ENCODE measurements at places on chromosomes 2 and 18.

DNA sequence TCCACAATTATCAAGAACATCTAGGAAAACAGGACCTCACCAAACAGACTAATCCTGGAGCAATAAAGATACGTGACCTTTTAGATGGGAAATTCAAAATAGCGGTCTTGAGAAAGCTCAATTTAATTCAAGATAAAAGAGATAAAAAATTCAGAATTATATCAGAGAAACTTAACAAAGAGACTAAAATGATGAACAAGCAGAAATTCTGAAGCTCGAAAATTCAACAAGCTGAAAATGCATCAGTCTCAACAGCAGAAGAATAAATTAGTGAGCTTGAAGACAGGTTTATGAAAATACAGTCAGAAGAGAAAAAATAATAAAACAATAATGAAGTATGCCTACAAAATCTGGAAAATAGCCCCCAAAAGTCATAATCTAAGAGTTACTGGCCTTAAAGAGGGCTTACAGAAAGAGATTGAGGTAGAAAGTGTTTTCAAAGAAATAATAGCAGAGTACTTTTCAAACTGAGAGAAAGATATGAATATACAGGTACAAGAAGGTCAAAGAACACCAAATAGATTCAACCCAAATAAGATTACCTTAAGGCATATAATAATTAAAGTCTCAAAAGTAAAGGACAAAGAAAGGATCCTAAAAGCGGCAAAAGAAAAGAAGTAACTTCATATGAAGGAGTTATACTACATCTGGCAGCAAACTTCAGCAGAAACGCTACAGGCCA lies 13.2 kb downstream of the ORC4 start:
- DNase-seq: no peak

GRCh38 chr2:195648787-195649186 lies 8.2 kb upstream of the SLC39A10 start:
- DNase-seq: no peak

DNA sequence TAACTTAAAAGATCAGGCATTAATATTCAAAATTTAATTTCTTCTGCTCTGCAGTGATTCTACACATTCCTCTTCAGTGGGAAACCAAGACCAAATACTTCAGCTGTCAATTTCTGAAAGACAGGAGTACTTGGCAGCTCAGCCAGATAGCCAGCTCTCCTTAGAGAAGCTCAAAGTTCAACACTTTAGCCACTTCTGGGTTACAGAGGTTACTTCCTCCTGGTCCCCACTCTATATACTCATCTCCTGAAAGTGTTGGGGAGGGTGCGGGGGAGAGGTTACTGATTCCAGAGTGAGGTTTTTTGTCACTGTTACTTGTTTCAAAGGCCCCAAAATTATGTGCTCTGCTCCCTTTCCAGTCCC lies 4.1 kb downstream of the CYTIP start:
- no peak for DNase-seq

DNA sequence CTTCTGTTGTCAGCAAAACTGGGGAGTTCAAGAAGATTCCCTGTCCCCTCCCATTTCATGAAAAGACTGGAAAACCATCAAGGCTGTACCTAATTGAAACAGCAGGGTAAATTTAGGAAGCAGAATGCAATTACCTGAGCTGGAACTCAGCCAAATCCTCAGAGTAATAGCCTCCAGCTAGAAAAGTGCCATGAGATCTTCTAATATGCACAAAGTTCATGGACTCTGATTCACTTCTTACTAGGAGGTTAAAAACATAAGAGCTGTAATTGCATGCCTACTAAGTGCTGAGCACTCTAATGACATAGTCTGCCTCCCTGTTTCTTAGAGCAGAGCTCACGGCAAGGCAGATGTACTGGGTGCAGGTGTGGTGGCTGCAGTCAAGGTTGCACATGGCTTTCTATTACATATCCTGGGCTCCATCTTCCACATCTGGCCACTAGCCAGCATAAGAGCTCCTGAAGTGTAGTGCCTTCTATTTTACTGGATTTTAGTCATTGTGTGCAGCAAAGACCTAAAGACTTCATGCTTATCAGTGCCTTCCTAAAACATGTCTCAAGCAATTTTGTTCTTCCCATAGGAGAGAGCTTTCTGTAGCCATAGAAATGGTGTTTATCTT lies 341.7 kb downstream of the PTPRM start:
- no peak for DNase-seq

GRCh38 chr2:72915907-72916742 lies 1.2 kb upstream of the EMX1 start:
- DNase-seq: no peak

- DNase-seq: no peak
These were observed 212.8 kb downstream of the STK39 start for GRCh38 chr2:168034616-168035015.

DNA sequence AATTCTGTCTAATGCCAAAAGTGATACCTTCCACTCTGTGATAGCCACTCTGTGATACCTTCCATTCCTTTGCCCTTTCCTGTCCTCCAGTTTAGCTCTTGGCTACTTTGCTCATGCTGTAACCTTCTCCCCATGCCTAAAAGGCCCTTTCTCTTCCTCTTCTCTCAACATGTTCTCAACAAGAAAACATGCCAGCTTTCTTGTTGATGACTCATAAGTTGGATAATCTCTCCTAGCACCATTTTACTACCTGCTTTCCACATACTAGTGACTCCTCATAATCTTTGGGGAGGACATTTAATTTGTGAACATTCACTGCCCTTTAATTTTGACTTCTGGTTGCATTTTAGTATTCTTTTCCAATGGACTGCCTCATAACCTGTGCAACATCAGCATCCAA lies 55.9 kb upstream of the NT5C1B start:
- no peak for DNase-seq

DNA sequence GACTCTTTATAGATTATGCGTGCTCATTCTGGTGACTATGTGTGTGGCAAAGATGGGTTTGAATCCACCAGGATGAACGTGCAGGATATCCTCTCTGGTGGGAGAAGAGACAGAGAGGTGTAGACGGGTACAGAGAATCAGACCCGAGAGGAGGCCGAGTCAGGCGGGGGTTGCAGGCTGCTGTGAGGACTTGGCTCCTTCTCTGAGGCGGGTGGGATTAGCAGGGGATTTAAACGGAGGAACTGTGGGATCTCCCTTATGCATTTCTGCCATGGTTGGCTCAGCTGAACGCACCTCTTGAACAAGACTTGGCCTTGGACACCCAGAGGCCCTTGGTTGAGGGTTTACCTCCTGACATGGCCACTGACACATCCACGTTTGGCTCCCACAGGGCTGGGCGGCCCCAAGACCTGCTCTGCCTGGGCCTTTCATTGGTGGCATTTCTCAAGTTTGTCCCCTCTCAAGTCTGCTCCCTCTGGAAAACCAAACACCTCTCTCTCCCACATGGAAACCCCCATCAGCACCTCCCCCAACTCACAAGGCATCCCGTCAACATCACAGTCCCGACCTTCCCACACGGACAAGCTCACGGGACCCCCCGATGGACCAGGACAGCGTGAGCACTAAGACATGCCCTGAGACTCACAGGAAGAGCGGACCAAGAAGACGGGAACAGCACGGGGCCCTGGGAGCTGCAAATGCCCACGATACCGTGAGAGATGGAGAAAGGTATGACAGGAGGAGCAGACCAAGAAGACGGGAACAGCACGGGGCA lies 158.3 kb downstream of the RTP5 start:
- no peak for DNase-seq

- peak; percentile 94 for DNase-seq
These were observed 502.9 kb upstream of the ZEB2 start for GRCh38 chr2:145022666-145023333.

DNA sequence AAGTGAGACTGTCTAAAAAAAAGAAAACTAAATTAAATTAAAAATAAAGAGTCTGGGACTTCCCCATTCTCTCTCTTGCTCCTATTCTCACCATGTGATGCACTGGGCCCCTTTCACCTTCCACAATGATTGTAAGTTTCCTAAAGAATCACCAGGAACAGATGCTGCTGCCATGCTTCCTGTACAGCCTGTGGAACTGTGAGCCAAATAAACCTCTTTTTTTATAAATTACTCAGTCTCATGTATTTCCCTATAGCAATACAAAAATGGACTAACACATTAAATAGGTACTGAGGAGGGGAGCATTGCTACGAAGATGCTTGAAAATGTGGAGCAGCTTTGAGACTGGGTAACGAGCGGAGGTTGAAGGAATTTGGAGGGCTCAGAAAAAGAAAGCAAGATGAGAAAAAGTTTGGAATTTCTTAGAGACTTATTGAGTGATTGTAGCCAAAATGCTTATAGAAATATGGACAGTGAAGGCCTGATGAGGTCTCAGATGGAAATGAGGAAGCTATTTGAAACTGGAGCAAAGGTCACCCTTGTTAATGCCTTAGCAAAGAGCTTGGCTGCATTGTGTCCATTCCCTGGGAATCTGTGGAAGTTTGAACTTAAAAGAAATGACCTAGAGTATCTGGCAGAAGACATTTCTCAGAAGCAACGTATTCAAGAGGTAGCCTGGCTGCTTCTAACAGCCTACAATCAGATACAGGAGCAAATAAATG lies 128.7 kb downstream of the EIPR1 start:
- no peak for DNase-seq

DNA sequence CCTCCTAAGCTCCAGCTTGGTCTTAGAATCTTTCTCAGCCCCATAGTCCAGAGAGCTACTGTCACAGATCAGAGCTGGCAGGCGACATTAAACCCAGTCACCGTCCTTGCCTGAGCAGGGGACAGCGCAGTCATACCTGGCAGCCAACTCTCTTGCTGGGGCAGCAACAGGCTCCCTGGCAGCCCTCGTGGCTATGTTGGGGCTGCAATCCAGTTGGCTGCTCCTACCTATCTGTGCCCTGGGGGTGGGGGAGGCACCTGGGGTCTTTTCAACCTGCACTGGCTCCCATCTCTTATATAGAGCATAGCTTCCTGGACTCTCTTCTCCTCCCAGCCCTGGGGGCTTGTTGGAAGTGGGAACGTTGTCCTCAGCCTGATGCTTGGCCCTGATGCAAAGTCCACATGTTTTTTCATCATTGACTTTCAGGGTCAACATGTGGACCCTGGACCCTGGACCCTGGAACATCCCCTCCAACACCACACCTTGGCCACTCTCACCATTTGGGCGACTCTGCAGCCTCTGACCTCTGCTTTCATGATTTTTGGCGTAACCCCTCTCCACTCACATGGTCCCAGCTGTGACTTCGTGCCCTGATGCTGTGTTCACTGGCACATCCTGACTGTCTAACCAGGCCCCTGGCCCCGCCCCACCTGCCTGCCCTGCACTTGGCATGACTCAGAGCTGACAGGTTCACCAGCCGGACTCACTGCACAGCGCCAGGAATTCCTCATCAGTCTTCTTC lies 45.6 kb downstream of the ATOH8 start:
- DNase-seq: no peak

DNA sequence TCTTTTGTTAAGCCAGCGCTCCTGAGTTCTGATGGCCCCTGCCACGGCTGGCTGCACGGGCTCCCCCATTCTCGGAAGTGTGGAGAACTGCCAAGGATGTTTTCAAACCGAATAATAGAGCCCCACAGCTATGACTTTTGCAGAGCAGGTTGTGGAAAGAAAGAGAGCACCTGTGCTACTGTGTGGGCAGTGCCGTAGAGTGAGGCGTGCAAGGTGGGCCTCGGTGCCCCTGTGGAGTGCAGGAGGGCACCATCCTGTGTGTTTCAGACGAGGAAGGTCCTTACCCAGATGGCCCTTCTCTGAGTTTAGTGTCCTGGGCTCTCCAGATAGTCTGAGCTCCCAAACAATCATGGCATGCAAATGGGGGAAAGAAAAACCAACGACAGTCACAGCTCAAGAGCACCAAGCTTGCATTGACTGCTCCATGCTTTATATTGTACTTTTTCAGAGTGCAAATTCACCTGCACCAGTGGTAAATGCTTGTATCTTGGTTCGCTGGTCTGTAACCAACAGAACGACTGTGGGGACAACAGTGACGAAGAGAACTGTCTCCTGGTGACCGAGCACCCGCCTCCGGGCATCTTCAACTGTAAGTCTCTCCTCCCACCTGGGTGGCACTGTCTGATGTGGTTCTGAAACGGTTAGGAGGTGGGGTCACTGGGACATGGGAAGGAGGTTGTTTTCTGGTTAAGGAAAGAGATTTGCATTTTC lies 219.4 kb downstream of the LDLRAD4 start:
- DNase-seq: no peak

DNA sequence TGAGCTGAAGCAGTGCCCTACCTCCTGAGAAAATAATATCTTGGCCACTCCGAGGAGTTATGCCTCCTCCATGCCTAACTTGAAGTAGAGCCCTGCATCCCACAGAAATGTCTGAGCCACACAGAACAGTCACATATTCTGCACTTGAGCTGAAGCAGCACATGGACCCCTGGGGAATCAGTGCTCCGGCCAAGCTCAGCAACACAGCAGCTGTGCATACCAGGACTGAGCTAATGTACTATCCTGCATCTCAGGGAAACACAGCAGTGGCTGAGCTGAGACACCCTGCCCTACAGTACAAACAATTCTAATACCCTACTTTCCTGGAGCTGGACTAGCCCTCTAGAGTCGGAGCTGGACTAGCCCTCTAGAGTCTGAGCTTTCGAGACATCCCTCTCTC lies 166.9 kb downstream of the ZNF516 start:
- no peak for DNase-seq

DNA sequence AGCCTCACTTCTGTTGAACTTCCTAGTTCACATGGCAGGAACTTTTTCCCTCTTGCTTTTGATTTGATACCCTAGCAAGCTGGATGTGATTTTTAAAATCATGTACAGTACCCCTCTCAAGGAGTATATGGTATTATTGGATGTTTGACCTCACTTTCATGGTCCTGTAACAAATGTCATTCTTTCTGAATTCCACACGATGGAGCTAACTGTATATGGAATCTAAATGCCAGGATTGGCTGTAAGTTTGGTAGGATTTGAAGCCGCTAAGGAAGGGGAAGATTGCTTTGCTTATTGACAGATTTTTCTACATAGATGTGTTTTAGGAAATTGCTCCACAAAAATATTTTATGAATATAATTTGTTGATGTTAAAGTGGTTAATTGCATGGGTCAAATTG lies 18.3 kb downstream of the MAIP1 start:
- DNase-seq: no peak

DNA sequence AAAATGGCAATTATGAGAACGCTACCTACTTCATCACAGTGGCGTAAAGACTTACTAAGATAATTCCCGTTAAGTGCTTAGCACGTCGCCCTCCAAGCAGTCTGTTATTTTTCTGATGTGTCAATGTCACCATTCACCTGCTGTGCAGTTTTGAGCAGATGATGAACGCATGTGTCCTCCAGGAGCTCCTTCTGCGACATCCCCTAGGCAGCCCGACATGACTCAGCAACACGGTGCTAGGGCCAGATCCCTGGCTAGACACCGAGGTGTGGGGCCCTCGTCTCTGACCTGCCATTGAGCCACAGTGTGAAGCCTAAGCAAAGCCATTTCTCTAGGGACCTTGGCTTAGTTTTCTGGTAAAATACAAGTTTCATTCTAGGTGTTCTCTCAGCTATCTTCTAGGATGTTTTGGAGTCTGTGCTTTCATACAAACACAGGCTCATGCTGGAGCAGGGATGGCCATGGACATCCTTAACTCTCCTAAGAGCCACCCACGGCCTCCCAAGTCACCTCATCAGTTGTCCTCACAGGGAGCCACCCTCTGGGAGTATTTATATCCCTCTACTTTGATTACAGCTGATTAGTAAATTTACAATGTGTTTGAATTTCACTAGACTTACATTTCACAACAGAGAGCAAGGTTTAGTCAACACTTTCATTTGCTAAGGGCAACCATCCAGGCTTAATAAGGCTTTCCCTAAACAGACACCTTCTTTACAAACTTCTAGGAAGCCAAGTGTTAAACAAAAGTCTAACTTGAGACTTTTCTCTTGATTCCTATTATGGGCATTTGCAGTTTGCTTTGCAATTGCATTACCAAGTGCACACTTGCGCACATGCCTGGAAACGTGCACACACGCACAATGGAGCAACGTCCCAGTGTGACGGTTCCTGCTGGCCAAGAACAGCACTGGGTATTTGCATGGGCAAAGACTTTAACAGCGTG lies 376.8 kb upstream of the ID2 start:
- DNase-seq: no peak
